Dermis microvascular lymphatic vessel endothelial cell (primary cell): ENCODE measurements at places on chromosomes 5 and 9. TPM values are rescaled to one million over a fixed set of nuclear protein-coding genes. Genes with fewer than 3 reads are reported as not detected.
A peak's percentile ranks its signal among the peaks of the same experiment; 100 is the strongest.

The TLX3 gene
- not detected in 2 replicates for total RNA-seq

DNA sequence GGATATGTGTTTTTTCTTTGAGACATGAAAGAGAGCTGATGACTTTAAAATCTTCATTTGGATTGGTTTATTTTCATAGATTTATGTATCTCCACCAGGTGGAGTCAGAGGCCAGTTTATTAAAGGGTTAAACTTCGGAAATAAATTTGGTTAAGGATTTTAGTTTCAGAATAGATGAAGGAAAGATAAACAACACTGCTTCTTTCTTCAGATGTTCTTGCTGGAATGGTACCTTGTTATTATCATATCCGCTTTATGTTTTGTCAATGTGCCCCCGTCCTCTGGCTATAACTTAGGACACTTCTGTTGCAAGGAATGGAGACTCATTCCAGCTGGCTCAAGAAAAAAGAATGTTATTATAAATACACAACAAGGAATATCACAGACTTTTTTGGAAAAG lies 81.2 kb downstream of the ALDH1A1 start:
- peak; percentile 31 for DNase-seq

DNA sequence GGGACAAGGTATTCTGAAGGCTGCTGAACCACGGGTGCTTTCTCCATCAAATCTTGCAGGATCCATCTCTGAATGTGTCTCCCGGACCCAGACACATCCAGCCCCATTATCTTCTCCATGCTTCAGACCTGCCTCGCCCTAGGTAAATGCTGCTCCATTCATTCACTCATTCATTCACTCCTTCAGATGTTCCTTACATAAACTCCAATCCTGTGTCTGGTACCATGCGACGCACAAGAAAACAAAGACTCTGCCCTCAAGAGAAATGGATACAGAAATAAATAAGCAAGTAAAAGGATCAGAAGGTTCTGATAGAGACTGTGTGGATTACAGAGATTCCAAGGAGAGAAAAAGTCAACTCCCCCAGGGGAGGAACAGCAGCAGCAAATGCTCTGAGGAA lies 7.9 kb upstream of the PSMB7 start:
- DNase-seq = no peak

DNA sequence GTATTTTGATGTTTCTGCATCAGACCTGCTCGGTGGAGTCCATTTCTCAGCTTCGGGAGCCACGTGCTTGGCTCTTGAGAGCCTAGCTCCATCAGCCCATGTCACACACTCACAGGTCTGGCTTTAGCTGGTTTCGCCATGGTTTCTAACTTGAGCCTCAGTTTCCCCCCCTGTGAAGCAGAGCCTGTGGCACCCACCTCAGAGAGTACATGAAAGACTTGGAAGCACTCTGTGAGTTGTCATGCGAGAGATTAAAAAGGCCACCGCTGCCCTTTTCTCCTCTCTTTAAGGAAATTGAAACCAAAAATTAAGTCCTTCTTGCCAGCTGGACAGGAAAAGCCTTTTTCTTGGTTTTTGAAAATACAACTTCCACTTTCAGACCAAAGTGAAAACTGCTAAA lies 8.8 kb downstream of the TENT4A start:
- no peak for DNase-seq

DNA sequence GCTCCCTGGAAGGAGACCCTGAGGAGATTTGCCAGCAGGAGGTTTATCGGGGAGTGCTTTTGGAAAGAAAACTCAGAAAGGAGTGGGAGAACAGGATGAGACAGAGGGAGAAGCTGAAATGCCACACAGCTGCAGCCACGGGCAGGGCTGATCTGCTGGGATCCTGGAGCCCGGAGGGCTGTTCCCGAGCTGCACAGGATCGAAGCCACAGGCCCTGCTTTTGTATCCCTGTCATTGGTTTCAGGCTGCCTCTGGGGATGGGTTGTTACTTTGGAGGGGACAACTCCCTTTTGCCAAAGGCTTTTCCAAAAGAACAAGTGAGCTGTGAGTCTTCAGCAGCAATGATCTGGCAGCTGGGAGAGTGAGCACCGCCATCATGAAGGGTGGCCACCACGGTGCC lies 152.5 kb upstream of the PTCH1 start:
- DNase-seq = no peak
